Stimulated activated CD4-positive, alpha-beta T cell treated with anti-CD3 and anti-CD28 coated beads, Interleukin-12 subunit alpha, Interleukin-12 subunit beta, amount 100 ng/mL, for 48 hours (primary cell): ENCODE measurements at places on chromosomes 2 and 18.

DNA sequence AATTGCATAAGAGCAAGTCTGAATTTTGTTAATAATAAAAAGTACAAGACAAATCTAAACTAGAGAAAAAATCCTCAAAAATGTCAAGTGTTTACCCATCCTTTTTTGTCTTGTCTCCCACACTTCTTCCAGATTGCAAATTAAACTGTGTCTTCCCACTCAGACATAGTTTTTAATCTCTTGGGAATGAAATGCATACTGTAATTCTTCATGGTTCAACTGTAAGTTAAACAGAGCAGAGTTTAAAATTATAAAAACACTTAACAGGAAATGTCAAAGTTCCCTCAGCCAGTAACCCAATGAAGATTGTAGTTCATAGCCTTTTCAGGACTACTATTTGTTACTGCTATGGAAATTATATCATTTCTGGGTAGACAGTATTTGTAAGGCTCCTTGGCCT, 171.8 kb downstream of the UBE2E3 start:
- no peak for DNase-seq

DNA sequence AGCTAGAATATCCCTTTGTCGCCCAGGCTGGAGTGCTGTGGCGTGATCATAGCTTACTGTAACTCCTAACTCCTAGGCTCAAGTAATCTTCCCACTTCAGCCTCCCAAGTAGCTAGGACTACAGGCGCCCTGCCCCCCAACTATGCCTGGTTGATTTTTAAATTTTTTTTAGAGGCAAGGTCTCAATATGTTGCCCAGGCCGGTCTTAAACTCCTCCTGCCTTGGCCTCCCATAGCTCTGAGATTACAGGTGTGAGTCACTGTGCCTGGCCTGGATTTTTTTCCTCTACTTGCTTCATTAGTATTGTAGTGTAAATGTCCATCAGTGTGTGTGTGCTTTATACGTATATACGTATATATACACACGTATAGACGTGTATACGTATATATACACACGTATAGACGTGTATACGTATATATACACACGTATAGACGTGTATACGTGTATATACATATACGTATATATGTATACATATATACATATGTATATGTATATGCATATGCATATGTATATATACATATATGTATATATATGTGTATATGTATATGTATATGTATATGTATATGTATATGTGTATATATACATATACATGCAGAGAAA, 124.4 kb downstream of the DIS3L2 start:
- DNase-seq, result no peak

- DNase-seq, result no peak
Measured at GRCh38 chr2:127576433-127577207, 41.1 kb downstream of the MYO7B start.

- DNase-seq, result no peak
Measured at GRCh38 chr2:150919901-150920300, 341.8 kb downstream of the RBM43 start.

DNA sequence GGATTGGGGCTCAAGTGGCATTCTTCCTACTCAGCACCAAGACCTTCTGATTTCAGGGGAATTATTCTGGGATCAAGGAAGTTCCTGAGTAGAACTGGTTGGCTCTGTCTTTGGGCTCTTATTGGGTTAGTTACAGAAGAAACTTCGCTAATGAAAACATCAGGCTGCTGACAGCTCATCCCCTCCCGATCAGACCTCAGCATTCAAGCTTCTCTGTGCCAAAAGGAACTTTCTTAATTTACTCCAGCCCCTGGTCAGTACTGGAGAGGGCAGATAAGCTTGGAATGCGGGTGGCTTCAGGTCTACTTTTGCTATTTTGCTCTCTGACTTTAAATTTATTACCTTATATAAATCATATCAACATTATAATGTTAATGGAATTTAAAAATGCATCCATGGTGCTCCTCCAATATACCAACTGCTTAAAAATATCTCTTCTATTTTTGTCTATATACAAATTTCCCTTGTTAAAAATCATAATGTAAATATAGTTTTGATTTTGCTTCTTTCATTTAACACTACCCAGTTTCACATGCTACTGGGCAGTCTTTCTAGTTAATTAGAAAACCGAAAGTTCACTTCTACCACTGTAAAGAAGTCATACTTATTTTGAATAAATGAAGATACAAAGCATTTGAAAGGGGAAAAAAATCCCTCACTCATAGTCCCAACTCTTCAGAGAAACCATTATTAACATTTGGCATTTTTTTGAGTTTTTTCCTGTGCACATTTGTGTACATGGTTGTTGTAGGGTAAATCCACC, 34.4 kb downstream of the PCARE start:
- no peak for DNase-seq

DNA sequence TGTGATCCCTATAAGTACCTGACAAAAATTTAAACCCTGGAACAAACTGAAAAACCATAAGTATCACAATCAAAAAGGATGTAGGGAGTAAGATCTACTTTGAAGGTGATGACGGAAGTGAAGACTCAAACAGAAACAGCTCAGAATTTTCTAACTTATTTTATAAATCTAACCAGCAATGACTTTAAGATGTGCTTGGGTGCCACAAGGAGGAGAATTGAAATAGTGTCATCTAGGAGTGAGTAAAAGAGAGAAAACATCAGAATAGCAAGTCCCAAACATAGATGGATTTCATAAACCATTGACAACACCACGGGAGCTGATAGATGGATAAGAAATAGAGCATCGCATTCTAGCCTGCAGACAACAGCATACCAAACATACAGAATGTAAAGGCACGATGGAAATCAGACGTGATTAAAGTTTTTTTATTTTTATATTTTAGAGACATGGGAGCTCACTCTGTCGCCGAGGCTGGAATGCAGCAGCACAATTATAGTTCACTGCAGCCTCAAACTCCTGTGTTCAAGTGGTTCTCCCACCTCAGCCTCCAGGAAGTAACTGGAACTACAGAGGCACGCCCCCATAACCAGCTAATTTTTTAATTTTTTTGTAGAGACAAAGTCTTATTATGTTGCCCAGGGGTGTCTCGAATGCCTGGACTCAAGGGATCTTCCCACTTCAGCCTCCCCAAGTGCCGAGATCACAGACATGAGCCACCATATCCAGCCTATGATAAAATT, 36.9 kb downstream of the MAP3K19 start:
- no peak for DNase-seq

- DNase-seq, result no peak
Measured at GRCh38 chr2:212426637-212427412, 111.8 kb downstream of the ERBB4 start.

- no peak for DNase-seq
Measured at GRCh38 chr2:165795011-165795410, 964 bp upstream of the GALNT3 start.

GRCh38 chr2:31266804-31267203, 32.9 kb downstream of the EHD3 start:
- no peak for DNase-seq

DNA sequence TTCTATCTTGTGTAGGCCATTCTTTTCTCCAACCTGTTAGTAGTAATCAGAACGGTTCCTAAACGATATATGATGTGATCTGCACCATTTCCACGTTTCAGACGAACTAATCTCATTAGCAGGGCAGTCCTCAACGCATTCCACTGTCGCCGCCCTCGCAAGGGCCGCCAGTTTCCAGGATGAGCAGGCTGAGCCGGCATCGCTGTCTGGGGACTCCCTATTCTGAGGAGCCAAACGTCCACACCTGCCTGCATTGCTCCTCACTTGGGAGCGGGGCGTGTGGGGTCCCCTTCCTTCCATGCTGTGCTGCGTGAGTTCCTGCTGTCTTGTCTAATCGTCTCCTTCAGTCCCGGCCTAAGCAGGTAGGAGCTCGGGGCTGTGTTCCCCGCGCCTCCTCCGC, 76.6 kb downstream of the PSMG2 start:
- DNase-seq, result no peak

DNA sequence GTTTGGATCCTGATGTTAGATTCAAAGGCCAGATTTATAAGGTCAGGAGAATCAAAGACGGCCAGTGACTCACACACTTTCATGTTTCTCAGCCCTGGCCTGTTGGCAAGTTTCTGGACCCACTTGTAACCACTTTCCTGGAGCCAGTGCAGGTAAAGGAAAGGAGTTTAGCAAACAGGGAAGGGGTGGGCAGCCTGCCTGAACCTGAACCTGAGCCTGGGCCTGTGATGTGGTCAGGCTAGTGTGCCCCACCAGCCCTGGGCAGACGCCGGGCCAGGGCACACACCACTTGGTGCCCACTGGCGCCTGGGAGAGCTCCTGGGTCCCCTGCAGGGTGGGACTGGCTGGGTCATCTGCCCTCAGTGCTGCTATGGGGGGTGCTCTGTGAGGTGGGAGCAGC, 100.5 kb upstream of the SPRED2 start:
- DNase-seq, result no peak

- DNase-seq, result no peak
Measured at GRCh38 chr18:58067601-58068000, 23.6 kb downstream of the NEDD4L start.

DNA sequence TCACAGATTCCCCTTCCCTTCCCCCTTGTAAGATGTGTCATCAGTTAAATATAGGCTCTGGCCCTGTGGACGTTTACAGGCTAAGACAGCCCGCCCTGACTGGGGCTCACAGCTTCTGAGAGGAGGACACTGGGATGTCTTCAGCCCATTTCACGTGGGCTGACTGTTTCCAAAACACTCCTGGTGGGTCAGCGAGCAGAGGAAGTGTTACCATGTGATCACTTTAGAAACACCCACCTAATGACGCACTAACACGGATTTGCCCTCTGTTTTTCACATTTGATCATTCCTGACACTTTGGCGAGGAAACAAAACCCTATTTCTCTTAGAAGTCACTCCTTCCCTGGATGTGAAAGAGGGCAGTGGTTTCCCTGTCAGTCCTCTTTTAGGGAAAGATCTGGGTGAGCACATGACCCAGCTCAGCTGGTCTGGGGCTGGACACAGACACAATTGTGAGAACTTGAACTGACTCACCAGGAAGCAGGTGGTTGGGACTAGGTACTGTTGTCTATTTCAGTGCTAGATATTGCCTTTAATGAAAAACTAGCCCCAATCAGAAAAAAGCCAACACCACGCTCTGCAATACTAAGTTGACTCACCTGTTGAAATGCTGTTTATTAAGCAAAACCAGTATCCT, 38.8 kb downstream of the BMP10 start:
- no peak for DNase-seq

DNA sequence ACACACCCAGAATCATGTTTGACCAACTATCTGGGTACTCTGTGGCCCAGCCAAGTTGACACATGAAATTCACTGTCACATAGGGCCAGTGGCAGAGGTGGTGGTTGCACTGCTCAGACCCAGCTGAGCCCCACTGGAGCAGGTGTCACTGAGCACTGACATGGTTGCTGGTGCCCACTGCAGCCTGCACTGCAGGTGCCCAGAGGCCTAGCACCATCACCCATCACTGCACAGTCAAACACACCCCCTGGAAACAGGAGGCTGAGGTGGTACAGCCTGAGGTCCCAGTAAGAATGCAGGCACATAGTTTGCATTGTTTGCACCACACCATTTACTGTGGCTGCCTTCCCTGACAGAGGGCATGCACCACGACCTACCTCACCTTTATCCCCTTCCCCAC, 278.7 kb upstream of the MGAT5 start:
- DNase-seq, result no peak

- no peak for DNase-seq
Measured at GRCh38 chr2:90069290-90069894, 1377.9 kb downstream of the RPIA start.

DNA sequence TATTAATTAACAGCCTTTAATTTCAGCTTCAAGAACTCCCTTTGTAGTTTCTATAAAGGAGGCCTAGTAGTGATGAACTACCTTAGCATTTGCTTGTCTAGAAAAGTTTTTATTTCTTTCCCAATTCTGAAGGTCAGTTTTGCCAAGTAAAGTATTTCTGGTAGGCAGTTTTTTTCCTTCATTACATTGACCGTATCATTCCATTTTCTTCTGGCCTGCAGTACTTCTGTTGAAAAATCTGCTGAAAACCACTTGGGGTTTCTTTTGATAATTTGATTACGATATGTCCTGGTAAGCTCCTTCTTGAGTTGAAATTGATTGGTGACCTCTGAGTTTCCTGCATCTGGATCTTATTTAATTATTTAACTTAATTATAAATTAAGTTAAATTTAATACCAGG, 691.8 kb downstream of the TSN start:
- DNase-seq, result no peak

DNA sequence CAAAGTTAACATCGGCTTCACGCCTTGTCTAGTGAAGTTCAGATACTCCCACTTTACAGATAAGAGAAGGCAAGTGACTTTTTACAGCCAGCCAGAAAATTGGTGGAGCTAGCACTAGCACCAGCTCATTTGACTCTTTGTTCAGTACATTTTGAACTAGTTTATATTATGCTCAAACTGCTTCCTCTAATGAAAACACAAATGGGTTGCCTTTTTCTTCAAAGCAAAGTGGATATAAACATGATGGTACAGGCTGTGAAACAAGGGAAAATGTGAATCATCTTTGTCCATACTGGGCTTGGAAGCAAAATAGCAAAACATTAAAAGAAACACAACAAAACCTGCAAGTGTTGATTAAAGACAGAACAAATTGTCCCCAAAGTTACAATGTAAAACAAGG, 99.6 kb upstream of the LHCGR start:
- no peak for DNase-seq

DNA sequence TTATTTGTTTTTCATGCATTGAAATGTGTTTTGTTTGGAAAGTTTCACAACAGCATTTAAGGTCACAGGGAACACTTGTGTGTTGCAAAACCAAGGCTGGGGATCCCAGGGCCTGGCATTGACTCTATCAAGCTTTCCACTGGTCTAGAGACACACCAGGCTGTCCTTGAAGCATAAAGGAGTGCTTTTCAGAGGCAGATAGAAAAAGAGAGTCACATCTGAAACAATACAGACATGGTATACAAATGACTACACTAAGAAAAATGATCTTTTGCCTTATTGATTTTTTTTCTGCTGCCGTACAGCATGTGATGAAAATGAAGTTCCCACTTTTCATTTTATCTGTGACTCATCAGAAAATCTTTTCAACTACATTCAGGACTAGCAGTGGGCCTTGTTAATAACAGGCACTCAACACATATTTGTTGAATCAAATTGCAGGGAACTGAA, 61.9 kb upstream of the ZCCHC2 start:
- DNase-seq, result no peak

- no peak for DNase-seq
Measured at GRCh38 chr2:10269711-10270610, 32.7 kb upstream of the HPCAL1 start.

GRCh38 chr2:100247256-100248043, 74.9 kb downstream of the LONRF2 start:
- DNase-seq, result no peak

- no peak for DNase-seq
Measured at GRCh38 chr2:201257381-201257955, 2.9 kb upstream of the CASP8 start.

- no peak for DNase-seq
Measured at GRCh38 chr18:55327454-55327853, 260.5 kb downstream of the TCF4 start.

- no peak for DNase-seq
Measured at GRCh38 chr18:2709316-2709715, 53.8 kb downstream of the SMCHD1 start.

- DNase-seq, result peak; percentile 65
Measured at GRCh38 chr2:238256594-238257104, 16.8 kb upstream of the HES6 start.

GRCh38 chr18:56108478-56109367, 520.7 kb upstream of the TCF4 start:
- no peak for DNase-seq

GRCh38 chr2:54329482-54330161, 73.6 kb upstream of the TSPYL6 start:
- DNase-seq, result no peak

GRCh38 chr2:186422226-186422625, 63.8 kb upstream of the ZC3H15 start:
- DNase-seq, result no peak

GRCh38 chr18:27138079-27138478, 47.0 kb downstream of the CHST9 start:
- DNase-seq, result no peak
